Stimulated activated CD4-positive, alpha-beta T cell treated with anti-CD3 and anti-CD28 coated beads, Interleukin-15, amount 100 ng/mL, for 1 hour (primary cell): ENCODE measurements at places on chromosomes 12 and 14.

- no peak for DNase-seq
These were observed 78.0 kb downstream of the TMEM260 start for GRCh38 chr14:56657604-56658003.

GRCh38 chr12:89344862-89345202 lies 7.5 kb downstream of the DUSP6 start:
- DNase-seq = no peak

- DNase-seq = no peak
These were observed 147.6 kb downstream of the DPF3 start for GRCh38 chr14:72745991-72746980.

DNA sequence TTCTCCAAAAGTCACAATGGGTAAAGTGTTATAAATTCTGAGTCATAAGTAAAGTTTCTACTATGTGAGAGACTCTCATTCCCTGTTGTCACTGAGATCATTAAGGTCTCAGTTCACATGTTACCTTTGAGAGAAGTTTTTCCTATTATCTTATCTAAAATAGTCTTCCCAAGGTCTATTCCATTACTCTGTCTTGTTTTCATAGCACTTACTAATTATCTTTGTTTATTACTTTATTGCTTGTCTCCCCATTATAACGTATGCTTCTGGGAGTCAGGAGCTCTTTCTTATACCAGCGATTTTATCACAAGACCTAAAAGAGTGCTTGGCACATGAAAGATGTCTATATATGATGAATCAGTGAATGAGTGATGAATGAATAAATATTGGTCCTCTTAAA lies 1001.9 kb downstream of the DIO2 start:
- DNase-seq = no peak
